ENCODE measurements at places on chromosomes 4 and X.

- no peak for DNase-seq
These were observed 188.2 kb upstream of the NRK start for GRCh38 chrX:105634180-105634579.

DNA sequence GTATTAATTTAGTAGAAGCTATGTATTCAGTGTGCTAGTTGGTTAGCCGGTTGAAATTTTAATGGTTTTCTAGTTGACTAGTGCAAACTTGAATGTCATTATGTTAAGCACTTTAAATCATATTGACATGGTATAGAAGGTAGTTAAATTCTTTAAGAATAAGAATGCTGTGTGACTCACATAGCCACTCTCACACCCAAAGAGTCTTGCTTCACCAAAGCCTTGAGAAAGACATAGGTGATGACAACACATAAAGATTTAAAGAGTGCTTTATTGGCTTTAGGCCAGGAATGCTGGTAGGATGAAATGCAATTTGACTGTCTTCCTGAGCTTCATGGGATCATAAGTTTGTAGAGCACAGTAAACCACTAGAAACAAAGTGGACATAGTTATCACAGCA, 85.3 kb downstream of the DCAF8L2 start:
- no peak for DNase-seq

- DNase-seq: no peak
These were observed 4.7 kb upstream of the LRAT start for GRCh38 chr4:154739111-154739510.

GRCh38 chrX:77450415-77450814, 3.2 kb downstream of the FGF16 start:
- DNase-seq: no peak

DNA sequence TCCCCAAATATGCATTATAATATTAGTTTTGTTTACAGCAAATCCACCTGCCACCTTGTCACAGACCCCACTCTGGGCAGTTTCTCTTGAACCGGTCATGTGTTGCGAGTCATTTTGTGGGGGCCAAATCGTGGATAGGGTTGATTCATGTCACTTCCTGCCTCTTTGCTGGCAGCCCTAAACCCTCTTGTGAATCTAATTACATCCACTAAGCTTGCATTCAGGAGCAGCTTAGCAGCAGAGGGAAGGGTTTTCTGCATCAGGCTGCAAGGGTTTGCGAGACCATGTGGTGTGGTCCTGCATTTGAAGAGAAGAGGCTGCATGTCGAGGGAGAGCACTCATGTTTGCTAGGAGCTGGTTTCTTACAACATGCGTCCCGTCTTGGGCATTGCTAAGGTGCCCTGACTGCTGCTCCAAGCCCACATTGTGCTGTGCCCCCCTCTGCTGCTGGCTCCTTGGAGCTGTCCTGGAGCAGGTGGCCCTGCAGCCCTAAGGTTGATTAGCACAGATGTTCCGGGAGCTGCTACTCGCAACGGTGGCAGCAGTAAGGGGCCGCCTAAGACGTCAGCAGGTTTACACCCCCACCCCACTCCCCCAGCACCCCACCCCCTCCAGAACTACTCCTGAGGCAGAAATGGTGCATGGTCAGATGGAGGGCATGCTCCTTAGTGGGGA, 88.9 kb upstream of the CLDN34 start:
- DNase-seq: no peak

- DNase-seq: peak; percentile 63
These were observed 5.4 kb upstream of the CXCR3 start for GRCh38 chrX:71623714-71624113.

DNA sequence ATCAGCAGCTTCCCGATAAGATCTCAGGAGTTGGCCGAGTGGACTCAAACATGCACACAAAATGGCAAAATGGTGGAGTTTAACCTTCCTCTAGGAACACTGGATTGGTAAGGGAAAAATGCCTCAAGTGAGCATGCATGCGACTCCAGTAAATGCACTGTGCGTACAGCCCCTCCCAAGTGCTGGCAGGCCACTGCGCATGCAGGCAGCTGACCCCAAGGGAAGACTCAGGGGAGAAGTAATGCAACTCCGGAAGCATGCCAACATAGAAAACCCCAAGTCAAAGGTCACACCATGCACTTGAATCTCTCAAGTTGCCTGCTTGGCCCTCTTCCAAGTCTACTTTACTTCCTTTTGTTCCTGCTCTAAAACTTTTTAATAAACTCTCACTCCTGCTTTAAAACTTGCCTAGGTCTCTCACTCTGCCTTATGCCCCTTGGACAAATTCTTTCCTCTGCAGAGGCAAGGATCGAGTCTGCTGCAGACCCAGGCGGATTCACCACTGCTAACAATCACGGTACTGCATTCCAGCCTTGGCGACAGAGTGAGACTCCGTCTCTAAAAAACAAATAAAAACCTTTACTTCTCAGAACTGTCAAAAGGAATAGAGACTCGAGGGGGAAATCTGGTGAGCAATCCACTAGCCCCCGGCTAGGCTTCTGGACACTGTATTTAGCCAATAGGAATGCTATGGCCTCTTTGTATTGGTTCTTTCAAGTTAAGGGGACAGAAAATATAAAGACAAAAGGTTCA, 33.5 kb downstream of the NYX start:
- DNase-seq: no peak

DNA sequence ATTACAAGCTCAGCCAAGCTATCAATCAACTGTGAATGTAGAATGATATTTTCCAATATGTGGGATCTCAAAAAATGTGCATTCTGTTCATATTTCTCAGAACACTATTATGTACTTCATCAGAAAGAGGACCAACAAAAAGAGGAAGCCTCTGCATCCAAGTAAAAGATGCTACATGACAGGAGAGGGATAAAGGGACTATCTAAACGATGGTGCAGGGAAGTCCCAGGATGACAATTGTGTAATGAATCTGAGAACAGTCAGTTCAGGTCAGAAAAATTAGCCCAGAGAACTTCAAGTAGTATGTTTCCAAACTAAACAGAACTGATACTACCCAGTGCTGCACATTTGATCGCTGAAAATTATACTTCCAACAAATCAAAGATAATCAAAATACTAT, 127.0 kb downstream of the ZNF330 start:
- no peak for DNase-seq

DNA sequence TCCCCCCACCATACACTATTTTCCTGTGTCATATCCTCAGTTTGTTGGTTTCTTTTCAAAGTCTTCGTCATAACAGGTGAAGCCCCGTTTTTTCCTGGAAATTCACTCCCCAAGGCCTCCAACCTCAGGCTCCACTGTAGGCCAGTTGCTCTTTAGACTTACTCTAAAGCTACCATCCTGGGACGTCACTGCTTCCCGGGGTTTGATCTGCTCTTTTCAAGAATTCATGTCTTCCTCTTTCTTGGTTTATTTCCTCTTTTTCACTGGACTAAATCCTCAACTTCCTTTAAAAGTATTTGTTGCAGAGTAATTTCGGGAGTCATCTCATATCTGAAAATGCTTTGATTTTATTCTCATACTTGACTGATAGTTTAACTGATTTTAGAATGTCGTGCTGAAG, 6.5 kb upstream of the SERTM2 start:
- no peak for DNase-seq

- DNase-seq: no peak
These were observed 155.9 kb downstream of the EVC2 start for GRCh38 chr4:5552451-5552850.

- DNase-seq: no peak
These were observed 905.7 kb downstream of the CCSER1 start for GRCh38 chr4:91032725-91033445.

- DNase-seq: no peak
These were observed 49.7 kb downstream of the RBM47 start for GRCh38 chr4:40579983-40580382.

DNA sequence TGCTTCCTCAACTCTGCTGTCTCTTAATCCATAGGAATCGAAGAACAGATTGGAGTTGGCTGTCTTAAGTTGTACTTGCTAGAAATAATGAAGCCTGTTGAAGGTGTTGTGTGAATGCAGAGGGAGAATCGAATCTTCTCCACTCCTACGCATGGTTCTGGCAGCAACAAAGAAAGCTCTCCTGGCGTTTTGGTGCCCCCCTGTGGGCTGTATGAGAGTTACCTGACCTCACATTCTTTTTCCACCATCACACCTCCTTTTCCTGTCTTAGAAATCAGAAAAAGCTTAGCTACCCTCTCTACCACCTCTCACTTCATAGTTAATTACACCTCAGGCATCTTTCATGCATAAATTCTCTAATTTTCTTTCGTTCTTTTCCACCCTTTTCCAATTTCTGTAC, 16.3 kb downstream of the KLF8 start:
- peak; percentile 69 for DNase-seq

DNA sequence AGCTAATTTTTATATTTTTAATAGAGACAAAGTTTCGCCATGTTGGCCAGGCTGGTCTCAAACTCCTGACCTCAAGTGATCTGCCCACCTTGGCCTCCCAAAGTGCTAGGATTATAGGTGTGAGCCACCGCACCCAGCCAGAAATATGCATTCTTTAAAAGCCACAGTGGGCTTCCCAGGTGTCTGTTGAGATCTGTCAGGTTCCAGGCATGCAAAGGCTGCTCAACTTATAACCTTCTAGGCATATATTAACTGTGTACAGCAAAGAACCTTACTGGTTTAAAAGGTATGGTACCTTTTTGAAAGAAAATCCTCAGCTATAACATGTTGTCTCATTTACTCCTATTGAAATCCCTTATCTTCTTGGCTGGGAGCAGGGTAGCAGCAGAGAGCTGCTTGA, 42.5 kb downstream of the JADE3 start:
- no peak for DNase-seq

DNA sequence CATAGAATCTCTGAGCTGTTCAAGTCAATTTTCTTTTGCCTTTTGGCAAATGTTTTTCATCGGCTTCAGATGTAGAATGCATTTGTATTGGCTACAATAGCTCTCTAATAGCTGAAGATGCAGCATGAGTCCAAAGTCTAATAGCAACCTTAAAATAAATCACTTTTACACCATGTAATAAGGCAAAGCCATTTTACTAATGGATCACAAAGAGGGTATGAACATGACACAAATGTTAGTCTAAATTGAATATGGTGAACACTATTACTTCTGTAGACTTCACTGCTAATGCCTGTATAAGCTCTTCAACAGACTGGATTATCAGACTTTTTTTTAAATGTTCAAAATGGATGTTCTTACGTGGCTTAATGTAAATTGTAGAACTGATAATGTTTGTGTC, 645.3 kb downstream of the TLL1 start:
- no peak for DNase-seq

GRCh38 chr4:48109413-48110263, 24.4 kb downstream of the TXK start:
- no peak for DNase-seq

- DNase-seq: no peak
These were observed 3.6 kb upstream of the TDO2 start for GRCh38 chr4:155899891-155900290.

GRCh38 chr4:186366326-186366725, 100.3 kb downstream of the F11 start:
- no peak for DNase-seq

GRCh38 chr4:130053723-130054122, 957.8 kb downstream of the C4orf33 start:
- no peak for DNase-seq

DNA sequence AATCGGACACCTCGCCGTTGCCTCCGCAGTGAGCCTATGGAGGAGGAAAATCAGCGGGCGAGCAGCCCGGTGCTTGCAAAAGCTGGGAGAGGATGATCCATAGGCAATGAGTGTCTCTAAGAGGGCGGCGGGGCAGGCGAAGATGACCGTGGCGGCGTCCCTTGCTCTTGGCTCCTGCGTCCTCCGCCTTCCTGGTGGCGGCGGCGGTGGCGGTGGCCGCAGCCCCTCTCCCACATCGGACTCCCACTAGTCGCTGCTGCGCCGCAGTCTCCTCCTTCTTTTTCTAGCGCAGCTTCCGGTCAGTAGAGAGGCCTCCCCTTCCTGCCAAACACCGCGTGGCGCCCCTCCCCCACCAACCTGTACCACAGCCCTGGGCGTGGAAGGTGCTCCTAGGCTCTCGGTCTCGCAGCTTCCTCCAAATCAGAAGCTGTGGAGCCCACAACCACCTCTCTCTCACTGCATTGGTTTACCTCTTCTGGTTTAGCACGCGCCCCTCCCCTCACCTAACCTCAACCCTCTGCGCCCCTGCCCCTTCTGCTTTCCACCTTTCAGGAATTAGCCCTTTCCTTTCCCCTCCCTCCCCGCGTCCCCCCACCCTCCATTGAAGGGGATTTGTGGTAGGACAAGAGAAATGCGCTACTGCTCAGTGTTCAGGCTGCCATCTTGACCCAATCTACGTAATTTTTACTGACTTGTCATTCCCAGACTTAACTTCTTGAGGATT, at the start of gene SPIN3:
SPIN3 (minus strand) TSS at position 271 of the 724 bp plus-strand sequence. CDS start 594 bp downstream, outside the sequence.
- peak; percentile 70 for DNase-seq

- DNase-seq: no peak
These were observed 23.8 kb downstream of the NPFFR2 start for GRCh38 chr4:72055566-72055965.

- DNase-seq: no peak
These were observed 139.4 kb upstream of the CPEB2 start for GRCh38 chr4:14862891-14863290.

DNA sequence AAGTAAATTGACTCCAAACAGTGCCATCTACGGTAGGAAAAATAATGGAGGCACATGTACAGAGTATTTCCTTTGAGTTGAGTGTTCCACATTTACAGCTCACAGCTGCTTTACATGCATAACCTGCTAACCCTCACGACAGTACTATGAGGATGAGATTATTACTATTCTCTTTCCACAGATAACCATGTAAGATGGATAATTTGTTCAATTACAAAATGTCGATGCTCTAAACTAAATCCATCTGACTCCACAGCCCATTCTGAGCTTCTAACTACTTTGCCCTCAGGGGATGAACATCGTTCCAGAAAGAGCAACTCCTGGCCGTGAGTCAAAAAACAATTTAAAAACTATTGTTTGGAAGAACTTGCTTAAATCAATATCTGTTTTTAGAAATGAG, 330.4 kb upstream of the NWD2 start:
- no peak for DNase-seq

DNA sequence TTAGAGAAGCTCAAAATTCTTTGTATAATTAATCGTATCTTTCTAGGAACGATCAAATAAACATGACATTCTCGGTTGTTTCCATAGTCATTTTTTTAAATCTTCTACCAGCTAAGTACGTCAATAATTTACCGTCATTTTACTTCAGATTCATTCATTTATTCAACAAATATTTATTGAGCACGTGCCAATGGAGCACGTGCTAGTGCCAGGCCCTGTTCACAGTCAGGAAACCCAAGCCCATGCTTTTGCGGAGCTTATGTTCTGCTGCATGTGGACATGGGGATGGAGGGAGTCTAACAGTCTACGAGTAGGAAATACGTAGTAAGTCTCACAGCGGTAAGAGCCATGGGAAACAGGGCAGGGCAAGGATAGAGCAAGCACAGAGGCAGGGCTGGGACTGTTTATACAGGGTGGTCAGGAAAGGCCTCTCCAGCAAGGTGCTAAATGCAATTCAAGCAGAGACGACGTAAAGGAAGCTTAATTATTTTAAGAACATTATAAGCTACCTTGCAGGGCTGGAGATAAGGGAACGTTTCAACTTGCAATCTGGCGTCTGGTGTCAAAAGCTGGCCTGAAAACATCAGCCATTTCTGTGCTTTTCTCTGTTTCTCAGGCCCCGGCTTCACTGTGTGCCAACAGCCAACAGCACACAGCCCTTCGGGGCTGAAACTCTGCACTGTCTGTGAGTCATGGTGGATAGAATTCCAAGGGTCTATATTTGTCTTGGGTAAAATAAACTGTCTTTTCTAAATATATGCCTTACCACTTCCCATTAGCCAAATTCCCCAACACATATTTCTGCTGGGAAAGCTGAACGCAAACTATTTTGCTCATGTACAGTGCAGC, 517.1 kb upstream of the ZFP42 start:
- no peak for DNase-seq

GRCh38 chrX:56788717-56789122, 59.7 kb downstream of the NBDY start:
- DNase-seq: no peak

Data from activated CD8-positive, alpha-beta T cell treated with anti-CD3 and anti-CD28 coated beads for 36 hours (primary cell).